ENCODE measurements at places on chromosomes 4 and X.

DNA sequence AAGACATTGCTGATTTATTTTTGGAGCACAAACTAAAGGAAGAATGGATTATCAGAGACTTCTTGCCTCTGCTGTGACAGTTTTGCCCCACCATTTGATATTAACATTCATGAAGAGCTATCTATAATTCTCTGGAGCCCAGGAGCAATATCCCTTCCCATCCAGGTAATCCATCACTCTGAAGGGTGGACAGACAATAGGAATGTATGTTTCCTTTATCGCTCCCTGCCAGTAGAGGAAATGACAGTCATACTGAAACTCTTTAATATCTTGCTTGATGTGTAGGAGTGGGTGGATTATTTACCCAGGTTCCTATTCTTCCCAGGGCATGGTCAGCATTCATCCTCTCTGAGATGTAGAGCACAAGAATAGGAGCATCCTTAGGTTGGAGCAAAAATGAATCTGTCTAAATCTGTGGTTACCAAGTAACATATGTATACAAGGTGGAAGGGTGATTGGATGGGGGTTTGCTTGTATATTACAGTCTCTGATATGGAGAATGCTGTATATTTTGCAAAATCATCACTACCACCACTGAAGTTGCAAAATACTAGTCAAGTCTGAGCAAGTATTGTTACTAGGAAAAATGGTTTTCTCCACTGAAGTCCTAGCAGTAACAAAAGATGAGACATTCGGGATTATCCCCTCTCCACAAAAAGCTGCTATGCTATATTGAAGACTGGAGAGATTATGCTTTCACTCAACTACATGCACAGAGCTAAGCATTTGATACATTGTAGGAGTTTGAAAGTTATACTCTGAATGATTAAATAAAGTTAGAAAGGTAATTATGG lies 151.6 kb downstream of the CBLL2 start:
- H3K27me3 ChIP-seq: no peaks in the 10 kb centered on the region
- no peaks in the 10 kb centered on the region for H3K36me3 ChIP-seq
- H3K4me3 ChIP-seq: no peak overlapping the region

DNA sequence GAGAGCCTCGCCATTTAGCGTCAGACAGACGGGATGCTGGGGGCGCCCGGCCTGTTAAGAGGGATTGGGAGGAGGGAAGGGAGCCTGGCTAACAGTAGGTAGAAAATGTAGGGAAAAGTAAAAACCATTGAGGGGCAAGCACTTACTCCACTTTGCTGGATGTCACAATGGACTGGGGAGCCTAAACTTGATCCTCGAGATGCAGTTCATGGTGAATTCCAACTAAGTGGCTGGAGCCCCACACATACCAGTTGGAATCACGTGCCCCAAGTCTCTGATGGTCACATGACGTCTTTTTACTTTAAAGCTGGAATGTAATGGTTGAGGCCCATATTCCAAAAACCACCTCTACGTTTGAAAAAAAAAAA lies 1.5 kb downstream of the PLS3 start:
- H3K27ac ChIP-seq: no peak overlapping the region
- no peaks in the 10 kb centered on the region for H3K4me1 ChIP-seq
- no peak for DNase-seq
- no peaks in the 10 kb centered on the region for H3K36me3 ChIP-seq
- no peak overlapping the region for H3K4me3 ChIP-seq

DNA sequence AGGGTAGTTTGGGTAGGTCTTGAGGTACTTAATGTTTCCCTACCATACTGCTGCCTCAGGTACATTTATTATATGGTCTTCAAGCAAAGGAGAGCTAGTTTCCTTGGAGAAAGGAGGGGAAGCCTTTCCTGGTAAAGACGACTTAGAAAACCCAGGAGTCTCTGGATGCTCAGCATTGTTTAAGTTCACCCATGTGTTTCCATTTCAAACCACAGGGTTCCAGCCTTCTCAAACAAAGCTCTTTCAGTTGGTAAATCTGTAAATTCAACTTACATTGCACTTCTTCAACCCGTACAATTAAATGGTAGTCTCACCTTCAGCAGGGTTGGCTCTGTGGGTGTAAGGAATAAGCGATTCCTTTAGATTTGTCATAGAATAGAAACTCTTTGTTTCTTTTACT lies 111.9 kb upstream of the UNC5C start:
- H3K4me3 ChIP-seq: no peak overlapping the region
- no peak for DNase-seq
- H3K27ac ChIP-seq: no peak overlapping the region
- H3K27me3 ChIP-seq: no peaks in the 10 kb centered on the region
- no peaks in the 10 kb centered on the region for H3K4me1 ChIP-seq

GRCh38 chrX:136767104-136767941 lies 13.4 kb downstream of the ARHGEF6 start:
- peak overlapping the region; percentile 81 for H3K27ac ChIP-seq
- H3K27me3 ChIP-seq: no peaks in the 10 kb centered on the region
- H3K36me3 ChIP-seq: peaks cover 30% of the 10 kb centered on the region
- H3K4me3 ChIP-seq: peak overlapping the region; percentile 67
- H3K4me1 ChIP-seq: peaks cover 61% of the 10 kb centered on the region
- peak; percentile 73 for DNase-seq

- no peak overlapping the region for H3K27ac ChIP-seq
- DNase-seq: no peak
- no peaks in the 10 kb centered on the region for H3K4me1 ChIP-seq
- H3K4me3 ChIP-seq: no peak overlapping the region
- H3K36me3 ChIP-seq: no peaks in the 10 kb centered on the region
These were observed 45.9 kb downstream of the GAB1 start for GRCh38 chr4:143382596-143382995.

DNA sequence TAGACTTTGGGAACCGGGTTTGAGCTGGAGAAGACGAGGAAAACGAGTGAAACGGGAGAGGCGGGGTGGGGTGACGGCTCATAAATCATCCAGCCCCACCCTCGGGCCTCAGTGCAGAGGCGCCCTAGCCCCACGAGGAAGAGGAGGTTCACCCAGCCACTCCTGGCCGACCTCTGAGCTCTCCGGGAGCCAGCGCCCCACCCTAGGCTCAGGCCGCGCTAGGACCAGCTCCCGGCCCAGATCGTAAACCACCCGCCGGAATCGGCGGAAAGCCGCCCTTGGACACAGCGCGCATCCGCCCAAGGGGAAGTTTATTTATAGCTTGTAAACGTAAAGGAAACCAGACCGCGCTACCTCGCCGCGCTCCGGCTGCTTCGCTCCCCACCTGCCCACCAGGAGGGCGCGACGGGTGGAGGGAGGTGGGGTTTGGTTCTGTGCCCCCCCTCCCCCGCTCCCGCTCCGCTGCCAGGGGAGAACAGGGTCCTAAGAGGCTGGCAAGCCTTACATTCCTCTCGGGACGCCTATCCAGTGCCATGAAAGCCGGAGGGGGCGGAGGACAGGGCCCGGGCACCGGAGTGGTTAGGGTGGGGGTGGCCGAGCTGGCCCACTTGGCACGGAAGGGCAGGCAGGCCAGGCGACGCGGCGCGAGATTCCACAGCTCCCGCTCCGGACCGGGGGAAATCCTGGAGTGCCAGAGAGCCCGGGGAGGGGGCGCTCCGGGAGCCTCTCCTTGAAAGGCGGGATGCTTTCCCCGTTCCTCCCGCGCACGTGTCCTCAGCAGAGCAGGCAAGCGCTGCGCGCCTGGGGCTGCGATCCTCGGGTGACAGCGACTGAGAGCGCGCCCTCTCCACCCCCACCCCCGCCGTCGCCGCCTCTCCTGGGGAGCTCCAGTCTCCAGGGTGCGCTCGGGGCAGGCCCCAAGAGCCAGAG lies 84.2 kb downstream of the BCOR start:
- DNase-seq: peak; percentile 73
- peak overlapping the region; percentile 65 for H3K27ac ChIP-seq
- peaks cover 25% of the 10 kb centered on the region for H3K27me3 ChIP-seq
- peak overlapping the region; percentile 64 for H3K4me3 ChIP-seq

DNA sequence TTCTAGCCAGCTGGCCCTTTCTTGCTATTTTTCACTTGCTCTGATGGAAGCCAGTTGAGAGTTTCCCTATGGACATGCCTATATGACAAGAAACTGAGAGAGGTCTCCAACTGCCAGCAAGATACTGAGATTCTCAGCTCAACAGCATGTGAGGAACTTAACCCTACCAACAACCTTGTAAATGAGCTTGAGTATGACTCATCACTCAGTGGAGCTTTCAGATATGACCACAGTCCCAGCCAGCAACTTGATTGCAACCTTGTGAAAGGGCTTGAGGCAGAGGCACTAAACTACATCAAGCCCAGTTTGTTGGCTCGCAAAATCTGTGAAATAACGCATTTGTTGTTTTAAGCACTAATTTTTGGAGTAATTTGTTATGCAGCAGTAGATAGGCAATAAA lies 175.8 kb downstream of the COMMD8 start:
- DNase-seq: no peak
- H3K4me3 ChIP-seq: no peak overlapping the region
- H3K36me3 ChIP-seq: no peaks in the 10 kb centered on the region
- H3K4me1 ChIP-seq: no peaks in the 10 kb centered on the region

GRCh38 chr4:188722911-188723310 lies 583.7 kb downstream of the TRIML1 start:
- no peaks in the 10 kb centered on the region for H3K27me3 ChIP-seq

DNA sequence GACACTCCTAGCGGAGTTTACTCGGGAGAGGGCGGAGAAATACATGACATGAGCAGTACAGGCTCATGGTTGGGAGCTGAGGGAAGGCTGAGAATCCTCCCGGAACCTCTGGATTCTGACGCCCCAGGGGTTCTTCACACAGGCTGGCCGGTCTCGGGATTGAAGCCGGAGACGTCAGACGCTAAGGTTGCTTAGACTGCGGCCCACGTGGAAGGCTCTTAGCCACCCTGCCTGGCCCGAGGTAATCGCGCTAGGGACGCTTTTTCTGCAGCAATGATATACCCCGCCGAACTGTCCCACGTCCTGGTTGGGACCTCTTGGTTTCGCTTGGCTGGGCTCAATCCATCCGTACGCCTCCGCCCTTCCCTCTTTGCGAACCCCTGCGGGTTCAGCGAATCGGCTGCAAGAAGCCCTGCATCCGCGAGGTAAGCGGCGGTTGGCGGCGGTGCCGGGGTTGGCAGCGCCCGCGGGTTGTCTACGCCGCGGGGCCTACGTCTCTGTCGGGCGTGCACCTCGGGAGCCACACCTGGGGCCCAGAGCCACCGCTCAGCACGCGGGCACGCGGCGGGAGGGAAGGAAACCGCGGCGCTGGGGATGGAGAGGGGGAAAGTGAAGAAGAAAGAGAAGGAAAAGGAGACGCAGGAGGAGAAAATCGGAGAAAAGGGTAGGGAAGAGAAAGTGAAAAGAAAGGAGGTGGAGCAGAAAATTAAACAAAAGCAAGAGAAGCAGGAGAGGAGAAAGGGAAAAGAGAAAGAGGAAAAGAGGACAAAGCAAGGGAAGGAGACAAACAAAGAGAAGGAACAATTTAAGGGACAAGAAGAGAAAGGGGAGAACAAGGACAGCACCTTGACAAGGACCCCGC lies at the start of gene ARL9:
Gene ARL9, plus strand, starts transcription at position 523 of the 862 bp plus-strand sequence. Its CDS starts 72 bp downstream, at position 595.
- H3K27me3 ChIP-seq: peaks cover 3% of the 10 kb centered on the region
- H3K36me3 ChIP-seq: peaks cover 19% of the 10 kb centered on the region

DNA sequence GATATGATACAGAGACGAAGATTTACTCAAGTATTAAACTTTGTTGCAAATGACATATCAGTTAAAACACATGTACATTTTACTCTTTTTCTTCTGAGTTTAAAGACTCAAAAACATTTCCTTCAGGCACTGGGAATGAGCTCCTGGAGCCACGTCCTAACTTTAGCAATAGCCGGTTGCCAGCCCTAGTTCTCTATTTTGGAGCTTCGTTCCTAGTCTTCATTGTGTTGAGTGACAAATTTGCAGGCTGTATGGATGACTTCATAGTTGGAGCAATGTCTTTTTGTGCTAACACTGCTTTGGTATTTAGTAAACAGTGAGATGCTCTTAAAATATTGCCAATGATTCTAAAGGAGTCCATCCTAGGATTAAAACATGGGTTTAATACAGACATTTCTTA lies 190.9 kb downstream of the FAT4 start:
- H3K36me3 ChIP-seq: no peaks in the 10 kb centered on the region
- H3K4me1 ChIP-seq: no peaks in the 10 kb centered on the region
- DNase-seq: no peak
- no peak overlapping the region for H3K27ac ChIP-seq
- H3K27me3 ChIP-seq: no peaks in the 10 kb centered on the region

DNA sequence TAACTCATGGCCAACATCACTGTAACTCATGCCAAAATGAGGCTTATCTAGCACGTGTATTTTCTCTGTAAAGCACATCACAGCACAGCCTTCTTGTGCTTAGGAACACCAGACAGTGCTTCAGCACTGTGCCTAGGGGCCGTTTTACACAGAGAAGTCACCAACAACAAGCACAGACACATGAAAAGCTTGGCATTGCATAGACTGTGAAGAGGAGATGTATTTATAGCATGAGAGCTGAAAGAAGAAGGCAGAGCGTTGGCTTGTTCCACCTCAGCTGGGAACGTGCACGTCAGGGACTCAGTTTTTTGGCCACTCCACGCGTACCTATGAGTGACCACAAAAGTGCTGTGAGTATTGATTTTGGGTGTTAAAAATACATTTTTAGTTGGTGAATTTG lies 116.3 kb upstream of the SFRP2 start:
- H3K27ac ChIP-seq: no peak overlapping the region
- H3K27me3 ChIP-seq: peaks cover 9% of the 10 kb centered on the region
- DNase-seq: no peak
- H3K4me1 ChIP-seq: no peaks in the 10 kb centered on the region
- H3K4me3 ChIP-seq: no peak overlapping the region
- H3K36me3 ChIP-seq: no peaks in the 10 kb centered on the region

DNA sequence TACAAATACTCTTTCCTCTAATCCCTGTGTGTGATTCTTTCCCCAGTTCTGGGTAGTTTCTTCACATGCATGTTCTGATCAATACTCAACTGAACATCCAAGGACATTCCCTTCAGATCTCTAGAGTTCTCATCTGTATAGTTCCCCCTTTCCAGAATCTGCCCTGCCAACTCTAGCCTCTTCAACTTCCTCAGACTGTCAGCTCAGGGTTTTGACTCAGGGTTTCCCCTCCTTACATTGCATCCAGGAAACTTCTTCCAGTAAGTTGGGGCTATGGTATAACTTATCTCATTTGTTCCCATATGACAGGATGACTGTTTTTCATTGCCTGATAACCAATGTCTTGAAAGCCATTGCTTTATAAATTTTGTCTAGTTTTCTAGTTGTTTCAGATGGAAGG lies 14.2 kb upstream of the ANKRD17 start:
- no peaks in the 10 kb centered on the region for H3K27me3 ChIP-seq
- no peak for DNase-seq
- no peak overlapping the region for H3K27ac ChIP-seq
- H3K4me1 ChIP-seq: no peaks in the 10 kb centered on the region
- peaks cover 2% of the 10 kb centered on the region for H3K36me3 ChIP-seq

- H3K27me3 ChIP-seq: no peaks in the 10 kb centered on the region
- H3K4me1 ChIP-seq: peaks cover 20% of the 10 kb centered on the region
- no peak overlapping the region for H3K27ac ChIP-seq
- peaks cover 49% of the 10 kb centered on the region for H3K36me3 ChIP-seq
These were observed 35.2 kb downstream of the SLC10A7 start for GRCh38 chr4:146486565-146486964.

DNA sequence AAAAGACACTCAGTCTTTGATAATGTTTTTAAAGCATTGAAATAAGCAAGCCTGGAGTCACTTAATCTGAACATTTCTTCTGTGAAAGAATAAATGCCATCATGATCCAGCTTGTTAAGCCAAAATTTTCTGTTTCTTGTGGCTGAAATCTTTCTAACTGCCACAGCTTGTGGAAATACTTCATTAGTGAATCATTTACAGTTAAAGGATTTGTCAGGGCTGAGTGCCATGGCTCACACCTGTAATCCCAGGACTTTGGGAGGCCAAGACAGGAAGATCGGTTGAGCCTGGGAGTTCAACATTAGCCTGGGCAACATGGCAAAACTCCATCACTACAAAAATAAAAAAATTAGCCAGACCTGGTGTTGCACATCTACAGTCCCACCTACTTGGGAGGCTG lies 93.3 kb upstream of the PDE5A start:
- H3K4me3 ChIP-seq: no peak overlapping the region
- no peaks in the 10 kb centered on the region for H3K36me3 ChIP-seq
- no peak overlapping the region for H3K27ac ChIP-seq
- no peaks in the 10 kb centered on the region for H3K27me3 ChIP-seq
- H3K4me1 ChIP-seq: no peaks in the 10 kb centered on the region
